ENCODE measurements at places on chromosomes 3 and 15. TPM values are rescaled to one million over a fixed set of nuclear protein-coding genes. Genes with fewer than 3 reads are reported as not detected.

The SNRPN gene
- 38.2 TPM for total RNA-seq

- peaks cover 56% of the 10 kb centered on the region for H3K27me3 ChIP-seq
- peaks cover 36% of the 10 kb centered on the region for H3K4me1 ChIP-seq
- no peak overlapping the region for H3K4me3 ChIP-seq
- no peak for DNase-seq
These were observed 211.9 kb downstream of the SV2B start for GRCh38 chr15:91311986-91312385.

The DNAH1 gene
- total RNA-seq: 9.8 TPM

GRCh38 chr3:123758081-123758564 is 126.0 kb downstream of the MYLK start:
- peaks cover 16% of the 10 kb centered on the region for H3K27me3 ChIP-seq
- no peak overlapping the region for H3K4me3 ChIP-seq
- H3K36me3 ChIP-seq: no peaks in the 10 kb centered on the region
- no peak overlapping the region for H3K27ac ChIP-seq

All from activated T-helper 2 cell treated with anti-CD3 and anti-CD28 coated beads, Interferon-gamma antibody, Interleukin-2, Interleukin-4, amounts not matched to agents 10 μg/mL and 5 μg/mL and 100 μg/mL, durations not matched to agents 14 hours and 24 hours and 36 hours (primary cell).